Bone marrow (tissue), 2 donors: ENCODE measurements at places on chromosomes 12 and 14.

- DNase-seq, result no peak
Observed at GRCh38 chr14:58415636-58416547, 11.4 kb downstream of the TIMM9 start.

GRCh38 chr12:11693601-11694000 lies 44.1 kb downstream of the ETV6 start:
- DNase-seq, result no peak

DNA sequence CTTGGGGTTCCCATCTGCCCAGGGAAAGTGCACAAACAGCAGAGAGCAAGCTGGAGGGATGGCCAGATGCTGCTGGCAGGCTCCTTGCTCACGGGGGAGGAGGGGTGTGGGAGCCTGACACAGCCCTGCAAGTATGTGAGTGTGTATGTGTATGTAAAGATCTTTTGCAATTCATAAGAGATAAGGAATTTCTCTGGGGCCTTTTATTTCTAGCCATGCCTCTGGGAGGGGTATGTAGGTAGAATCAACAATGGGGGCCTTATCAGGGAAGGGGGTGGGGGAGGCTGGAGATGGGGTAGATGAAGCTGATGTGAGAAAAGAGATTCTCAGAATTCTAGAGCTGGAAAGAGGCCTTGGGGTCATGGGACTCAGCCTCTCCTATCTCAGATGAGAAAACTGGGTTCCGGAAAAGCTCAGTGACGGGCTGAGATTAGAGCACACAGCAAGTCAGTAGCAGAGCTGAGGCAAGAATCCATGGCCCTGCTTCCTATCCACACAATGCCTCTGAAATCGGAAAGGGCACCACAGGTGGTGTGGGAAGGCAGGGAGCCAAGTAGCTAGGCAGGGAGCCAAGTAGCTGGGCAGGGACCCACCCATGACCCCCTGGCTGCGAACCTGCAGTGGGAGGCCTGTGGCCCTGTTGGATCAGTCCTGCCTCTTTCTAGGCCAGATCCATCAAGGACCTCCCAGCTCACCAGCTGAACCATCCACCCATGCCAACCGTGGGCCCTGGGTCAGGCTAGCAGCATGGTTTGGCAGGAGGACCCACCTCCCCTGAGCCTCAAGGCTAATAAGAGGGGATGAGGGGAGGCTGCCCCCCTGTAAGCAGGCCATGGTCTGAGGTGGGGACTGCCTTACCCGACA lies 54.7 kb downstream of the PLEKHG3 start:
- no peak for DNase-seq

GRCh38 chr14:70631948-70632347 lies 9.8 kb upstream of the TTC9 start:
- DNase-seq, result no peak

DNA sequence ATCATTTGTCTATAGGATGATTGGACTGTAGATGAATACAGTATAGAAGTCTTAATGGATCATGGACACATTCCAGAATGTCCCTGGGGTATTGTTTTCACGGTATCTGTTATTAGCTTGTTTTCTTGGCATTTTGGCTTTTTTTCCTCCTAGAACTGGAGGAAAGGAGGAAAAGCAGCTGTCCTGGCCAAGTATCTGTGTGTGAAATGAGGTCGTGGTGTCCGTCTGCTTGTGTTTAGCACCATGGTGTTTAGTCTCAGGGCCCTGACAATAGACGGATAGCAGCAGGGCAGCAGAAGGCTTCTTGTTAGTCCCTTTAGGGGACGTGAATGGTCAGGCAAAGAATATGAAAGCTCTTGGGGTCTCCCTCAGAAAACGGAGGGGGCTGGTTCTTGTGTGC lies 21.2 kb downstream of the FGF6 start:
- no peak for DNase-seq

GRCh38 chr12:81077686-81078441 lies at the start of gene ACSS3:
TSS of gene ACSS3 (plus strand) at chr12:81078079. CDS start at chr12:81078121, 42 bp downstream.
- DNase-seq, result no peak

DNA sequence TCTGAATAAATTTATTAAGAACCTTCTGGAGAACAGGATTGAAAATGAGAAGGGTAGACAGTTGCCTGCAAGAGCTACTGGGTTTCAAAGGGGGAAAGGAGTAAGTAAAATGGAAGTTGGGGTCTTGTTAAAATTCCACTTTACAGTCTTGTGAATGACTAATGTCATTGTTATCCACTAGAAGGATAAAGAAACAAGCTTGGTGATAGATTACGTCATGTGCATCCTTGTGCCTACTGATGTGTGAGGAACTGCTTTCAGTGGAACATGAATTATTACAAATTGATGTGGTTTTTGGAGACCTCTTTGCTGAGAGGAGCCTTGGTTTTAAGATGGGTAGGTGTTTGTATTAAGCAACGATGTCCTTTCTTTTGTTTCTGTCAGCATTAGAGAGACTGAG lies 272.5 kb upstream of the PRICKLE1 start:
- no peak for DNase-seq

- DNase-seq, result no peak
Observed at GRCh38 chr12:29334937-29335336, 46.0 kb downstream of the ERGIC2 start.

DNA sequence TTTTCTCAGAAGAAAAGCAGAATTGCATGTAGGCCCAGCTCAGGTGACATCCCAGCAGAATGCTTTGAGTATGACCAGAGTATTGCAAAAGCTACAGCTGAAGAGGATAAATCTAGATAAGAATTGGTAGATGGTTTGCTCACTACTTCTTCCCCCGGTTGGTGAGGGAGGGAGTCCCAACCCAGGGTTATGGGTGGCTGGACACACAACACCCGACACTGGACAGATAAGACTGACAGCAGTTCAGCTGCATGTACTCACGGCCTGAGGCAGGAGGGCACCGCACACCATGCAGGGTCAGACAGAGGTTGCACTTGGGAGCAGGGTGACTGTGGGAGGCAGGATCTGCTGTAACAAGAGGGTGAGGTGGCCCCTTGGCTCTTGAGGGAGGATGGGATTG lies 1.7 kb upstream of the CLEC4C start:
- DNase-seq, result no peak

- DNase-seq, result no peak
Observed at GRCh38 chr14:86973177-86973576, 1019.8 kb downstream of the GALC start.
